ENCODE measurements at places on chromosomes 16 and 17.

DNA sequence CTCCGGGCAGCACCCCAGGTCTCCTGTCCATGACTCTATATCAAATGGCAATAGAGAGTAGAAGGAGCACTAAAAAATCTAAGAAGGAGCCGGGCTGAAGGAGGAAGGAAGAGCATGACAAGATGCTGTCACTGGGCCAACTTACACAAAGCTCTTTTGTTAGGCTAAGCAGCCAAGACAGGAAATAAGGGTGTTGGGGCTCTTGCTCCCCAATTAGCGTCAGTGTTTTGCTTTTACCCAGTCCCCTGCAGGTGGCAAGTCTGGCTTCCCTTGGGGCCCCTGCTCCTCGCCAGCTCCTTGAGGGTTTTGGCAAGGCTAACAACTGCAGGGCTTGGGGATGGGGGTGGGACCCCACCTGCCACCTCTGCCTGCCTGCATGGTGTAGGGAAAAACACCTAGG, 120.5 kb downstream of the CCT6B start:
- no peaks in the 10 kb centered on the region for H3K36me3 ChIP-seq
- H3K4me1 ChIP-seq, result no peaks in the 10 kb centered on the region
- H3K27me3 ChIP-seq, result peaks cover 4% of the 10 kb centered on the region
- DNase-seq, result no peak
- no peak overlapping the region for H3K27ac ChIP-seq
- H3K4me3 ChIP-seq, result no peak overlapping the region

DNA sequence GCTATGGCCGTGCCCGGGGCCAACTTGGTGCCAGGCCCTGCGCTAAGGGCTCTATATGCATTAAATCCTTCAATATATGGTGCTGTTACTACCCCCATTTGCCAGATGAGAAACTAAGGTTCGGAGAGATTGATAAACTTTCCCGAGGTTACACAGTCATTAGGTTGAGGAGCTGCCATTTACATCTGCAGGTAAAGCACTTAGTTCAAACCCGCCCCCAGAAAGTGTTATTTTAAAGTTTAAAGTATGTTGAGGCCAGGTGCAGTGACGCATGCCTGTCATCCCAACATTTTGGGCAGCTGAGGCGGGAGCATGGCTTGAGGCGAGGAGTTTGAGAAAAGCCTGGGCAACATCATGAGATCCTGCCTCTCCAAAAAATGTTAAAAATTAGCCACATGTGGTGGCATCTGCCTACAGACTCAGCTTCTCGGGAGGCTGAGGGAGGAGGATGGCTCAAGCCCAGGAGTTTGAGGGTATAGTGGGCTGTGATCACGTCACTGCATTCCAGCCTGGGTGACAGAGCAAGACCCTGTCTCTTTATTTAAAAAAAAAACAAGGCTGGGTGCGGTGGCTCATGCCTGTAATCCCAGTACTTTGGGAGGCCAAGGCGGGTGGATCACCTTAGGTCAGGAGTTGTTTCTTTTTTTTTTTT, 264.7 kb downstream of the PARN start:
- no peak overlapping the region for H3K4me3 ChIP-seq
- DNase-seq, result no peak
- no peaks in the 10 kb centered on the region for H3K27me3 ChIP-seq
- H3K36me3 ChIP-seq, result no peaks in the 10 kb centered on the region

- no peaks in the 10 kb centered on the region for H3K4me1 ChIP-seq
- no peaks in the 10 kb centered on the region for H3K36me3 ChIP-seq
- no peak overlapping the region for H3K4me3 ChIP-seq
- no peak overlapping the region for H3K27ac ChIP-seq
- no peaks in the 10 kb centered on the region for H3K27me3 ChIP-seq
Measured at GRCh38 chr17:15453246-15453645, 14.2 kb downstream of the CDRT4 start.

DNA sequence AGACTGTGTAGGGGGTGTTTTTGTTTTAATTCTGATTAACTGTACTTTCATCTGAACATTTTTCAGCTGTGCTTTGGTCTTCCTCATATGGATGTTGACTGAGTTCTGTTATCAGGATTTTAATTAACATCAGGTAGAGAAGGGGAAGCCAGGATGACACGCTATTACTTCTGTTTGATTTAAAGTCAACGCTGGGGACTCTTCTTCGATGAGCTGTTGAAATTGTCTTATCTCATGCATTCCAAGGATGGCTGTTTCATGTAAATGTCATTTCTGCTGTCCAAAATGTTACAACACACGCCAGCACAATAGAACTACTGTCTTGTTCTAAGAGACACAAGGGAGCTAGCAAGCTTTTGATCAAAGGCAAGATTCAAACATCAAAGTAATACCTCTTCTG, 263.3 kb upstream of the CDH5 start:
- no peak for DNase-seq
- H3K4me1 ChIP-seq, result no peaks in the 10 kb centered on the region

GRCh38 chr17:34367486-34368195, 4.6 kb upstream of the CCL1 start:
- H3K36me3 ChIP-seq, result no peaks in the 10 kb centered on the region
- H3K27me3 ChIP-seq, result no peaks in the 10 kb centered on the region
- no peak for DNase-seq
- no peak overlapping the region for H3K4me3 ChIP-seq
- H3K27ac ChIP-seq, result no peak overlapping the region

- no peak overlapping the region for H3K4me3 ChIP-seq
- no peaks in the 10 kb centered on the region for H3K4me1 ChIP-seq
- DNase-seq, result no peak
- no peaks in the 10 kb centered on the region for H3K27me3 ChIP-seq
- H3K36me3 ChIP-seq, result no peaks in the 10 kb centered on the region
- no peak overlapping the region for H3K27ac ChIP-seq
Measured at GRCh38 chr16:49336581-49336980, 37.0 kb upstream of the C16orf78 start.

- no peaks in the 10 kb centered on the region for H3K27me3 ChIP-seq
- no peaks in the 10 kb centered on the region for H3K36me3 ChIP-seq
- H3K4me1 ChIP-seq, result peaks cover 7% of the 10 kb centered on the region
- peak overlapping the region; percentile 75 for H3K4me3 ChIP-seq
- H3K27ac ChIP-seq, result peak overlapping the region; percentile 13
- DNase-seq, result no peak
Measured at GRCh38 chr17:80219763-80220053, 425 bp downstream of the SGSH start.

GRCh38 chr17:13346996-13347762, 254.6 kb downstream of the HS3ST3A1 start:
- H3K27ac ChIP-seq, result peak overlapping the region; percentile 92
- H3K36me3 ChIP-seq, result no peaks in the 10 kb centered on the region
- H3K4me3 ChIP-seq, result no peak overlapping the region
- peaks cover 21% of the 10 kb centered on the region for H3K4me1 ChIP-seq
- H3K27me3 ChIP-seq, result no peaks in the 10 kb centered on the region
- DNase-seq, result peak; percentile 93

DNA sequence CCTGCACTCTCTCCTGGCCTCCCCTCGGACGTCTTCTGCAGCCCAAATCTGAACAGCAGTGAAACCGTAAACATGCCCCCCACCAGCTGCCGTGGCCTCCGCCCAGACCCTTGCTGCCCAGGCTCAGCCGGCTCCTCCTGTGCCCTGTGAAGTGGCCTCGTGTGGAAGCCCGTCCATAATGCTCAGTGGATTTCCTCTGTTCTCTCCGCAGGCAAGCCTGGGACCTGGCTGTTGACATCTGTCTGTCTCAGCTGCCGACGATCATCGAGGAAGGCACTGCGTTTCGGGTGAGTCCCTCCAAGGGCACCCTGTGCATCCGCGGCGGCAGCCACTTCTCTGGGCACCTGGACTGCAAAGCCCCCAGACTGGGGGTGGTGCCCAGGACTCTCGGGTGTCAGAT, 153.9 kb upstream of the CHMP6 start:
- H3K27ac ChIP-seq, result no peak overlapping the region
- DNase-seq, result no peak
- H3K36me3 ChIP-seq, result no peaks in the 10 kb centered on the region

DNA sequence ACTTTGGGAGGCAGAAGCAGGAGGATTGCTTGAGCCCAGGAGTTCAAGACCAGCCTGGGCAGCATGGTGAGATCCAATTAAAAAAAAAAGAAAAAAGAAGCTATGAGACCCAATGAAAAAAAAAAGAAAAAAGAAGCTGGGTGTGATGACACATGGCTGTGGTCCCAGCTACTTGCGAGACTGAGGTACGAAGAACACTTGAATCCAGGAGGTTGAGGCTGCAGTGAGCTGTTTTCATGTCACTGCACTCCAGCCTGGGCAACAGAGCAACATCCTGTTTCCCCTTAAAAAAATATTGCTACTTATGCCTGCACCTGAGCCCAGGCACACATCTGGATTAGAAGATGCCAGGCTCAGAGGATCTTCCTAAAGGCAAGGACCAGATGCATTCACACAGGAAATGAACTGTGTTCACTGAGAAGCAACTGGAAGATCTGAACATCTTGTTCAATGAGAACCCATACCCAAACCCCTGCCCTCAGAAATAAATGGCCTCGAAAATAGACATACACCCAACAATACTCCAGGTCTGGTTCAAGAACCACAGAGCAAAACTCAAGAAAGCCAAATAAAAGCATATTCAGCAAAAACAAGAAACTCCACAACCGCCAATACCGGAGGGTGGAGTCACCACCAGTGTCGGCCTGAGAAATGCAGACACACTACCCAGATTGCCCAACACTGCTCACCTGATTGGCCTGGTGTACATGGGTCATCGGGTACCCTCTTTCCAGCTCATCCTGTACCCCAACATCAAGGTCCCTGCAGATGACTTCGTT, 4.4 kb downstream of the RNF135 start:
- no peak overlapping the region for H3K4me3 ChIP-seq
- H3K36me3 ChIP-seq, result peaks cover 6% of the 10 kb centered on the region
- no peaks in the 10 kb centered on the region for H3K27me3 ChIP-seq
- no peak overlapping the region for H3K27ac ChIP-seq
- H3K4me1 ChIP-seq, result no peaks in the 10 kb centered on the region

GRCh38 chr17:78230996-78231935, at the start of gene TMEM235:
TSS of gene TMEM235 (plus strand) at chr17:78231631. CDS start at chr17:78232024, 393 bp downstream.
- no peaks in the 10 kb centered on the region for H3K36me3 ChIP-seq
- no peaks in the 10 kb centered on the region for H3K4me1 ChIP-seq
- no peak within 1 kb of the TSS for H3K4me3 ChIP-seq
- DNase-seq, result no peak
- H3K27ac ChIP-seq, result no peak within 1 kb of the TSS
- H3K27me3 ChIP-seq, result peaks cover 36% of the 10 kb centered on the region

- H3K27ac ChIP-seq, result no peak overlapping the region
- H3K4me1 ChIP-seq, result no peaks in the 10 kb centered on the region
- no peaks in the 10 kb centered on the region for H3K36me3 ChIP-seq
- H3K27me3 ChIP-seq, result no peaks in the 10 kb centered on the region
- no peak overlapping the region for H3K4me3 ChIP-seq
- DNase-seq, result no peak
Measured at GRCh38 chr17:41020336-41020735, 6.7 kb downstream of the KRTAP1-5 start.

DNA sequence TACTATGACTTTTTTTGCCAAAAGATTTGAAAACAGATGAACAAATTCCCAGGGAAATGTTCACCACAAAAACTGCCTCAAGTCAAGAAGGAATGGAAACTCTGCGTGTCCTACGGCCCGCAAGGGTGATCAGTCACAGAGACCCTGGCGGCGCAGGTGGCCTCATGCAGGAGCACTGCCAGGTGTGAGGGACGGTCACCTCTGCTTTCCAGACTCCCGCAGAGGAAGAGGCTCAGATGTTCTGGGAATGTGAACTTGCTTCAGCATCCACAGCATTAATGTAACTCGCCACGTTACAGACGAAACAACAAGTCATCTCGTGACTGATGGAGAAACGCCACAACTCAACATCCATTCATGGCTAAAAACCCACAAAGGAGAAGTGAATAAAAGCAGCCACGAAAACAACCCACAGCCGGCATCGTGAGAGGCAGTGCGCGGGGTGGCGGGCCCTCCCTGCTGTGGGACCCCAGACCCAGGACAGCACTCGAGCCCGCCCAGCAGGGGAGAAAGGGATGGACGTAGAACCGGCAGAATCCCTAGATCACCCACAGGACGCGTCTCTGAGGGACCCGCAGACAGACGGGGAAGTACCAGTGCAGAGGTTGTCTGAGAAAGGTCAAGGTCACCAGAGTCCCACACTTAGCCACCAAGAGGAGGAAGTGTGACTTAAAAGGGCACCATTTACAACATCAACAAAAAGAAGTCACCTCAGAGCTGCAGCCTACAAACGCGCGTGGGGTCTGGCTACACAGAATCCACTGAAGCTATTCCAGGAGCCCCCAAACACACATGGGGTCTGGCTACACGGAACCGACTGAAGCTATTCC, 76.9 kb upstream of the GNG13 start:
- no peak for DNase-seq
- H3K4me3 ChIP-seq, result no peak overlapping the region
- no peaks in the 10 kb centered on the region for H3K27me3 ChIP-seq

GRCh38 chr17:8732406-8733085, 12.1 kb downstream of the CCDC42 start:
- no peak overlapping the region for H3K4me3 ChIP-seq
- H3K27ac ChIP-seq, result no peak overlapping the region
- no peaks in the 10 kb centered on the region for H3K4me1 ChIP-seq
- DNase-seq, result no peak
- no peaks in the 10 kb centered on the region for H3K36me3 ChIP-seq
- no peaks in the 10 kb centered on the region for H3K27me3 ChIP-seq

GRCh38 chr17:45846223-45846622, 1.5 kb downstream of the SPPL2C start:
- DNase-seq, result no peak
- H3K27ac ChIP-seq, result no peak overlapping the region
- no peak overlapping the region for H3K4me3 ChIP-seq
- no peaks in the 10 kb centered on the region for H3K27me3 ChIP-seq
- no peaks in the 10 kb centered on the region for H3K36me3 ChIP-seq
